ENCODE measurements at places on chromosomes 6 and 20.

DNA sequence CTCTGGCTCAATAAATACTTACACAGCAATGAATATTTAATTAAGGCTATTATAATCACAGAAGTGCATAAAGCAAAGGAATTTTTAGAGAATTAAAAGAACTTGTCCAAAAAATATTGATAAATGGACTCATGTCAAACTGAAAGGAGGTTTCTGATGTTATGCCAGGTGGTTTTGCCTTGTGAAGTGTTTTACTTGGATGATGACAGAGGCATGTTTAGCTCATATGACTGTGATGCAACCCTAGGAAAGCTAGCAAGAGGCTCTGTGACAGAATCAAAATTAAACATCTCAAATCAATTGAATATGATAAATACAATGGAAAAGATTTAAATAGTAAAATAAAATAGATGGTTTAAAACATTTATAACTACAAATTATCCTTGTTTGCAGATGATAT is 137.3 kb downstream of the TMEM200A start:
- DNase-seq, result no peak

DNA sequence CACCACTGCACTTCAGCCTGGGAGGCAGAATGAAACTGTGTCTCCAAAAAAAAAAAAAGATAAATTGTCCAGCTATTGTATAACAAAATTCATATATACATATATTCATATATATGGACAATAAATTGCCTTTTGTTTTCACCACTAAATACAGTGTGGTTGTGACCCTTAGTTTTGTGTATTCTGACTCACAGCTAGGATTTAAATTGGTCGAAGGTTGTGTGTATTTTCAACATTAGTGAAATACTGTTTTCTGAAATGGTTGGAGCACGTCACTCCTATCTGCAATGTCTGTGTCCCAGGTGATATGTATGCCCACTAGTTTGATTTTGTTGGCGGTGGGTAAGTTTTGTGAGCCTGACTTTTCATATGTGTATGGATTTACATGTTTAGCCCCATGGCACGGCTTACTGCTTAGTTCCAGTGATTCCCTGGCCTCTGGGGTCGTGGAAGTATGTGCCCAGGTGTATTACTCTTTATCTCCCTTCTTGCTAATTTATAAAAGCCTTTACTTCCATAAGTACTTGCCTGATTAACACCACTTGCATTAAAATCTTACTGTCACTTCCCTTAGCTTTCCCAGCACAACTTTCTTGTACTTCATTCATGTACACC is 33.3 kb downstream of the JARID2 start:
- no peak for DNase-seq

DNA sequence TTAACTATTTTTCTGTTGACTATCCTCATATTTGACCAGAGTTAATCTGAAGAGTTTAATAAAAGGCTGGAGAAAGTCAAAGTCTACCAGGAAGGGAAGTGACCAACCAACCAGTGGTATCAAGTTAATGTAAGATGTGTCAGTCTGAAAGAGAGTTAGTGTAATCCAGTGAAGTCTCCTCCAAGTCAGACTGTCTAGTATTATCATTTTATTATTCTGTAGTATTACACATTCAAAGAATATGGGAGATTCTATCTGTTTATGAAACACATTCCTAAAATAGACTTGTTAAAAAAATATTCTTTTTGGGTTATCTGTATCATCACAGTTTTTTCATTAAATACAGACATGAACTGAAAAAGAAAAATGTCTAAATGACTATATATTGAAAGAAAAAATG is 194.4 kb downstream of the BTBD9 start:
- DNase-seq, result no peak

DNA sequence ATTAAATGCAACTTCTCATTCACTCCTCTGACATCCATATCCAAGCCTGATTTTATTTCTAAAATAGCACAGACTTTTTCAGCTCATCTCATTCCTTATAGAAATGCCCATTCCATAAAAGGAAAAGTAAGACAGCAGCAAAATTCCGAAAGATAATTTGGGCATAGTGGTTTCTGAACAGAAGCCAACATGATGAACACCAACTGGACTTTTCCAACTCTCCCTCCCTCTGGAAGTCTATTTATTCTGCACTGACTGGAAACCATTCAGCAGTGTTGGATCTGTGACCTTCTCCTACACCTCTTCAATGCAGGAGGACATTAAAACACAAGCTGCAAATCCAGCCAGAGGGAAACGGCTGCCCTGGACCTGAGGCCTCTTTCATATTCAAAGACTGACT is 306.2 kb upstream of the NT5E start:
- no peak for DNase-seq

- no peak for DNase-seq
These were observed 46.9 kb downstream of the MAP3K4 start for GRCh38 chr6:161038229-161039031.

DNA sequence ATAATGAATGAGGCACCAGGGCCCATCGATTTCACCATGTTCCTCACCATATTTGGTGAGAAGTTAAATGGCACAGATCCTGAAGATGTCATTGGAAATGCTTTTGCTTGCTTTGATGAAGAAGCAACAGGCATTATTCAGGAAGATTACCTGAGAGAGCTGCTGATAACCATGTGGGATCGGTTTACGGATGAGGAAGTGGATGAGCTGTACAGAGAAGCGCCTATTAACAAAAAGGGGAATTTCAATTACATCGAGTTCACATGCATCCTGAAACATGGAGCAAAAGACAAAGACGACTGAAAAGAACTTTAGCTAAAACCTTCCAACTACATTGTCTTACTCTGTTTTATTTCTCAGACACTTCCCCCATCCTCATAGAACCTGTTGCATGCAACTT is 21.6 kb upstream of the ZBTB22 start:
- DNase-seq, result no peak
